Peyer's patch (tissue), 4 donors: ENCODE measurements at places on chromosomes 5 and 9. TPM values are rescaled to one million over a fixed set of nuclear protein-coding genes. Genes with fewer than 3 reads are reported as not detected.

- DNase-seq, result no peak
Observed at GRCh38 chr9:137233143-137233980, 2.7 kb downstream of the SLC34A3 start.

- no peak for DNase-seq
Observed at GRCh38 chr9:110156416-110156815, 51.5 kb downstream of the C9orf152 start.

The SOHLH1 gene
- not detected for total RNA-seq

- no peak for DNase-seq
Observed at GRCh38 chr5:112217843-112218579, 201.1 kb downstream of the EPB41L4A start.

DNA sequence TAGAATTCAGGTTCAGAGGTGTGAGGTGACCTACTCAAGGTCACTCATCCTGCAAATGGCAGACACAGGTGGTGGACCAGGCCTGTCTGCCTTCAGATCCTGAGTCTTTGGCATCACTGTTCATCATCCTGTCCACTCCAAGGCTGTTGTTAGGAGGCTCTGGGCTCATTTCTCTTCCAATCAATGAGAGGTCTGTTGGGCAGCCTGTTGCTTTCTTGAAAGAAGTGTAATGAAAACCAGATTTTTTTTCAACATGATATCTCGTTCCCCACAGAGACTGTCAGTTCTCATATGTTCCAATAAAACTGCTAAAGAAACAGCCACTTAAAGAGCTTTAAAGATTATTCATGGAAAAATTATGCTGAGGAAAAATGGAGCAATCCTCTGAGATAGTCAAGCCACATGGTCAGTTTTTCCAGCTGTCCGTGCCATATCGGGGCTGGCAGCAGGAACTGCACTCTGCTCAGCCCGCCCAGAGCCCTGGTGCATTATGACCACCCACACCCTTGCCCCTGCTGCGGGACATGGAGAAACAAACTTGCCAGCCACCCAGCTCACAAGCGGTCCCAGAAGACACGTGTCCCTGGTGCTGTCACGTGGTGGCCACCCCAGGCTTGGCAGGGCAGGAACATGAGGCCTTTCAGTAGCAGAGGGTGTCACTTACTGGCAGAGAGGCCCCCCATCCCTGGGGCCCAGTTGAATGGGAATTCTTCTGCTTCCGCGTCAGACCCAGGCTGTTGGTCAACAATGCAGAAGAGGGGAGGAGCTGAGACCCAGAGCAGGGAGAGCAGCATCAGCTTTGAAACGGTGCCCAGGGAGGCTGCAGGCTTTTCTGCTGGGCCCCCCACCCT lies 63.7 kb upstream of the ANGPTL2 start:
- DNase-seq, result peak; percentile 58

- DNase-seq, result no peak
Observed at GRCh38 chr5:9543311-9543920, 2.5 kb downstream of the SEMA5A start.

The PCDHA6 gene
- 0.35 TPM for total RNA-seq

- DNase-seq, result no peak
Observed at GRCh38 chr9:94697972-94698581, 28.4 kb upstream of the AOPEP start.

The PCDHB11 gene
- total RNA-seq, result 2.8 TPM

DNA sequence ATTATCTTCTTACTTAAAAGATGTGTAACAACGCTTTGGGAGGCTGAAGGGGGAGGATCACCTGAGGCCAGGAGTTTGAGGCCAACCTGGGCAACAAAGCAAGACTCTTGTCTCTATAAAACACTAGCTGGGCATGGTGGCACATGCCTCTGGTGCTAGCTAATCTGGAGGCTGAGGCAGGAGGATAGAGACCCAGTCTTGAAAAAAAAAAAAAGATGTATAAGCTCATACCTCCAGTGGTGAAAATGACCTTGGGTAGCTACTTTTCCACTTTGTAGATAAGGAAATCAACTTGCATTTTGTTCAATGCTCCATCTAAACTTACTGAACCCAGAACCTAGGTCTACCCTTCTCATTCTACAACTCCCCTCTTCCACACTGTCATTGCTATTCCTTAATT lies 16.6 kb downstream of the ARRDC3 start:
- DNase-seq, result no peak

GRCh38 chr9:72864327-72864726 lies 88.5 kb downstream of the ALDH1A1 start:
- DNase-seq, result no peak

The GABRB2 gene
- total RNA-seq, result 3.2 TPM

The HAVCR1 gene
- not detected for total RNA-seq

The FOXD4L5 gene
- not detected for total RNA-seq

GRCh38 chr5:8600843-8601242 lies 731.9 kb downstream of the MTRR start:
- DNase-seq, result no peak

The HABP4 gene
- 5.6 TPM for total RNA-seq

GRCh38 chr9:3277200-3277599 lies 248.6 kb downstream of the RFX3 start:
- no peak for DNase-seq

DNA sequence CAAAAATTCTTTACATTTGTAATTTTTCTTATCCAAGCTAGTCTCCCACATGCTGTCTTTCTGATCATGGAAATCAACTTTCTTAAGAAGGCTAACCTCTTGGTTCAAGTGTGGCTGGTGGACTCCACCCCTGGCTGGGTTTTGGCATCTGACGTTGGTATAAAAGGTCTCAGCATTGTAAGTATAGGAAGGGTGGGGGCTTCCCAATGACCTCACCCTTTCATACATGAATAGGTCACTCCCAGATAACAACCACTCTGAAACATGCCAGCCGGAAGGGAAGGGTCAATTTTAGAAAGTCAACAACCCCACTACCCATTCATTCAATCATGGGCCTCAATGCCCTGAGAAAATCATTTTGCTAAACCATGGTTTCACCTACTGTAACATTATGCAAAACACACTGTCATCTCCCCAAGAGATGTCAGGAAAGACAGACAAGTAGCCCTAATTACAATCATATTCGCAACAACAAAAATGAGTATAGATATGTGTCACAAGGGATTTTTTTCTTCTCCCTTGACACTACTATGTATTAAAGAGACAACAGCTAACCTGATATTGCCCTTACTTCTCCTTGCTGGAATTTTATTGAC lies 31.9 kb upstream of the PCSK5 start:
- DNase-seq, result no peak

The CDH9 gene
- not detected for total RNA-seq

The SLC45A2 gene
- total RNA-seq, result not detected

- no peak for DNase-seq
Observed at GRCh38 chr5:71978216-71978615, 129.1 kb upstream of the MAP1B start.

DNA sequence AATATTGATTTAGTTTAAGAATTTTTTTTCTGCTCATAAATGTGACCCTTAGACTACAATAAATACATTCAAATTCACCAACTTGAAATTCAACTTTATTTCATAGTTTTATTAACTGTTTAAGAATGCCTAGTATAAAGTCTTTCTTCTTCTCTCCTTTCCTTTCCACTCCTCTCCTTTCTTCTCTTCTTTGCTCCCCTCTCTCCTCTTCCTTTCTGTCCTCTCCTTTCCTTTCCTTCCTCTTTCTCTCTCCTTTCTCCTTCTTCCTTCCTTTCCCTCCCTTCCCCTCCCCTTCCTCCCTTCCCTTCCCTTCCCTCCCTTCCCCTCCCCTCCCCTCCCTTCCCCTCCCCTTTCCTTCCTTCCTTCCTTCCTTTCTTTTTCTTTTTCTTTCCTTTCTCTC lies 150.6 kb downstream of the FER start:
- DNase-seq, result no peak

The CDC14B gene
- total RNA-seq, result 35.7 TPM

The HCN1 gene
- not detected for total RNA-seq

DNA sequence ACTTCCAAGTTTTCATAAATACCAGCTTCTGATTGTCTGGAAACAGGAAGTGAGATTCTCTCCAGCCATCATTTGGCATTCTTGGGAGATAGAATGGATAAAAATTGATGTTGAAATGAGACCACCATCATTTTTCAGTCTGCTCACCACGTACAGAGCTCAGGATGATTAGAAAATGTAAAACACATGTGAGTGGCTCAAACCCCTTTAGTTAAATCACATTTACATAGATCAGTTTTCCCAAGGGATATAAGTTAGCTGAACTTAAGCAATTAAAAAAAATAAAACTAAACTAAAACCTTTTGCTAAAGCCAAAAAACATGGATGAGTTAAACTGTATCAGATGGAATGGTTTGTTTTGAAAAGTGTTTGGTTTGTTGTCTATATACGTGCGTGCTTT lies 37.1 kb upstream of the GDNF start:
- no peak for DNase-seq

- no peak for DNase-seq
Observed at GRCh38 chr5:168424594-168425323, 61.5 kb upstream of the RARS1 start.

The RANBP3L gene
- total RNA-seq, result not detected

DNA sequence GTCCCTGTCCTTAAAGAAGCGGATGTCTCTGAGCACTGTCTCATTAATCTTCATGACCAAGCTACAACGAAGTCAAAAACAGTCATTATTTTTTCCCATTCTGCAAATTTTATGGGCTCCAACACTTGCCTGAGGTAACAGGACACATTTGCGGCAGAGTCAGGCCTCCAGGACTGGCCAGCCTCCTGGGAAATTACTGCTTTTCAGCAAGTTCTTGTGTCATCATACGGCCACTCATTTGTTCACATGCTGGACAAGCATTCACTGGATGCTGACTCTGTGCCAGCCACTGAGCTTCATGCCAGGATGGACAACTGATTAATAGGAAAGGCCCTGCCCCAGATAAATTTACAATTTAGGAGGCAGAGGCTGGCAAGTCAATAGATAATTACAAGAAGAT lies 305.7 kb downstream of the ACTL7B start:
- no peak for DNase-seq

DNA sequence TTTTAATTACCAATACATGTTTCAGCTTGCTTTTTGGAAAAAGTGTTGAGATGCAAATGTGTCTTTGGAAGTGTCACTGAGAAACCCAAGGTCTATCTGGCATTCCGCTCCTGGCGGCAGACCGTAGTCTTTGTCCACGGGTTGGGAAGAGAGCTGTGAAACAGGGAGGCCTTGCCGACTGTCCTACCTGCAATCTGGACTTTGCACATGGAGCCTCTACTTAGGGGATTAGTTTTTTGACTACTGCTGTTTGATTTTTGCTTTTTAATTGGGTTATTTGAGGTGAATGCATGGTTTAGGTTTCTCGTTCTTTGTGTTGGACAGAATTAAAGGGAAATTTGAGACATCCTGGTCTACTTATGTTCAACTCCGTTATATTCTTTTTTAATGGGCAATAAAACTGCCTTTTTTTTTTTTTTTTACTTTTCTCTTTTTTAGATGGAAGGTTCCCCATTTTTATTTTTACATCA lies 25.7 kb downstream of the TRIO start:
- DNase-seq, result no peak

DNA sequence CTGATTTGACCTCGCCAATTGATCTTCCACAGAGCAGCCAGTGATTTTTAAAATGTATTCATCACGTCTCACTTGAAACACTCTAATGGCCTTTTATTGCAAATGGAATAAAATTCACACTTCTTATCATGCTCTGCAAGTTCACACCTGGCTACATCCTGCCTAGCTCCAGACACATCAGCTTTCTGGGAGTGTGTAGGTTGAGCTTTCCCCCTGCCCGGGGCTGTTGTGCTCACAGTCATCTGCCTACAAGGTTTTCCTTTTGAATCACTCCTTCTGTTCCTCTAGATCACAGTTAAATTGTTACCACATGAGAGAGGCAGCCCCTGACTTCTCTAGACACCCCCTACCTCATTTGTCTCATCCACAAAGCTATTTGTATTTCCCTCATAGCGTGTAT lies 674.5 kb downstream of the PRELID2 start:
- DNase-seq, result no peak

The RMI1 gene
- 9.1 TPM for total RNA-seq

The NSMF gene
- 135 TPM for total RNA-seq

The CNTLN gene
- 10.2 TPM for total RNA-seq

DNA sequence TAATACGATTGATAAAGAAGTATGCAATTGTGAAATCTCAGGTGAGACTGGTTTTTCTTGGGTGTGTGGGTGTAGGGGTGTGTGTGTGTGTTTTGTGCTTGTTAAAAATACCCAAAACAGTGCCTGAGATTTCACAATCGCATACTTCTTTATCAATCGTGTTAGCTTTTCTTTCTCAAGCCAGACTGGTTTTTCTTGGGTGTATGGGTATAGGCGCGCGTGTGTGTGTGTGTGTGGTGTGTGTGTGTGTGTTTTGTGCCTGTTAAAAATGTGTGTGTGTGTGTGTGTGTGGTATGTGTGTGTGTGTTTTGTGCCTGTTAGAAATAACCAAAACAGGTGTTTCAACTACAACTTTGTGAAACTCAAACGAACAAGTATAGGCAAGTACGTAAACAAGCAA lies 53.7 kb downstream of the CERT1 start:
- no peak for DNase-seq

GRCh38 chr5:144812763-144813162 lies 642.1 kb downstream of the KCTD16 start:
- no peak for DNase-seq

DNA sequence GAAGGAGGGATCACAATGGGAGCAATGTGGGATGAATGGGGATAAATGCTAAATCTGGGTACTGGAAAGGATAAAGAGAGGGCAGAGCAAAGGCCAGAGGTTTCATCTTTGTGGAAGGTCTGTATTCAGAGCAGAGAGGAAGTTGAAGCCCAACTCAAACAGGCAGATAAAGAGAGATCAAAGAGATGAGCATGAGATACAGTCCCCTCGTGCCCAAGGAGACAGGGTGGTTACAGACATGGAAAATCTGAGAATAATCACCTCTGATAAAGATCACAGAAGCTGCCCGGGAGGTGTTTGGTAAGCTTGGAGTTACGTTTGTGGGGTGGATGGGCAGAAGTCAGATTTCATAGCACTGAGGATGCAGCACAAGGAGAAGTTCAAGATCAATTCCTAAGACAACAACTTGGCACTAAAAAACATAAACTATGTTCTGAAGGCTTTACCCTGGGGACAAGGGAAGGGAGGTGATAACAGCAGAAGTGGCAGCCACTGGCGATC lies 459 bp upstream of the ERAP2 start:
- no peak for DNase-seq

The ITK gene
- total RNA-seq, result 6.7 TPM

The ENTPD8 gene
- 143 TPM for total RNA-seq

GRCh38 chr9:14433351-14434157 lies 119.6 kb upstream of the NFIB start:
- no peak for DNase-seq

The ADGRV1 gene
- 6.5 TPM for total RNA-seq

DNA sequence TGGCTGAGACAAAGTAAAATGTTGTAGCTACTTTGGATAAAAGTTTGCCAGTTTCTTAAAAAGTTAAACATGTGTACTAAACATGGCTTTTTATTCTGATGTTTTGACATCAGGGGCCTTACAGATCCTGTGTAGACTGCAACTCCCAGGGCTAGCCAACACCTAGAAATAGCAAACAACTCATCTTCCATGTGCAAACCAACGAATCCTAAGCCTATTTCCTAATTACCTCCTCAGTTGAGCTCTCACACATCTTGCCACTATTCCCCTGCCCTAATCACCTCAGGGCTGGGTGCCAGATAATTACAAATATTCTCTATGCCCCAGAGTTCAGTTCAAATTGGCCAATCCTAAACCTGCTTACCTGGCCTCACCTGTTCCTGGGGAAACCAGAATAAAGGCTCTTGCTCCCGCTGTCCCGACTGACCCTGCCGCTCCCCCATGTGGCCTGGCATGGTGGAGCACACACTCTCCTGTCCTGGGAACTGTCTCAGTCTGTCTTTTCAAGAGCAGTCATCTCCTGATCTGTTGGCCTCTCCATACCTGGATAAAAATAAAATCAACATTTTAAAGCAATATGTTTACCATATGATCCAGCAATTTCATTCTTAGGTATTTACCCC lies 37.1 kb upstream of the FAM169A start:
- DNase-seq, result peak; percentile 77

- DNase-seq, result no peak
Observed at GRCh38 chr5:123722451-123722850, 210.5 kb downstream of the CSNK1G3 start.
